ENCODE measurements at places on chromosomes 11 and 22.

DNA sequence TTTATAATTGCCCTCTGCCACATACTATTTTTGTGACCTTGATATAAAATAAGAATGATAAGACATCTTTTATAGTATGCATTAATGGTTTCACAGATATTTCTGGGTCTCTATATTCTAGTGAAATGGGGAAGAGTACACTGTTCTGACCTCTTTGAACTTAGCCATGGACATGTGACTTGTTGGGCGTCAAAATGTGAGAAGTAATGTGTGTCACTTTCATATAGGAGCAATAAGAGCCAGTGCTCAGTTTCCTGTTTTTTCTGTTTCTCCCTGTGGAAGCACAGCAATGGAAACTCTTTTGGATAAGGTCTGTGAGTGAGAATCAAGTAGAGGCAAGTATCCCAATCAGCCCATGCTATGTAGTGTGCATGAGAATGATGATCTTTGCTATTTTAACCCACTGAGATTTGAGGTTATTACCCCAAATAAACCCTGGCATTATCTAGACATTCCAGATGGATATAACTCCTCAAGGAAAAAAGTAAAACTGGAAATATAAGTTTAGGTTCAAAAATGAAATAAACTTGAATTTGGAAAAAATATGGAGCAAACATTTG is 60.7 kb downstream of the RAB38 start:
- no peak for DNase-seq

DNA sequence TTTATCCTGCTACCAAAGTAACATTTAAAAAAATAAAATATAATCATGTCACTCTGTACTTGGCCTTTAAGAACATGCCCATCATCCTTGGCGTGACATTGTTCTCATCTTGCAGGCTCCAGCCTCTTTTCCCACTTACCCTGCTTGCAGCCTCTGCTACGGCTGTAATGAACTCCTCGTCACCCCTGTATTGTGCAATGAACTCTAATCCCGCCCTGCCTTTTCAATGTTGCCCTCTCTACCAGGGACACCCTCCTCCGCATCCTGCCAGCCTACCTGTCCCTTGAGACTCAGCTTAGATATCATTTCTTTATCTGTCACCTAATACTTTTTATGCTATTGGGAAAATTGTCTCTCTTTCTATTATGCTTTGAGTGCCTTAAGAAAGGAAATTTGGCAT is 12.6 kb upstream of the MMP20 start:
- DNase-seq = no peak

- DNase-seq = no peak
Measured at GRCh38 chr11:118411530-118411929, 10.1 kb downstream of the ATP5MG start.

DNA sequence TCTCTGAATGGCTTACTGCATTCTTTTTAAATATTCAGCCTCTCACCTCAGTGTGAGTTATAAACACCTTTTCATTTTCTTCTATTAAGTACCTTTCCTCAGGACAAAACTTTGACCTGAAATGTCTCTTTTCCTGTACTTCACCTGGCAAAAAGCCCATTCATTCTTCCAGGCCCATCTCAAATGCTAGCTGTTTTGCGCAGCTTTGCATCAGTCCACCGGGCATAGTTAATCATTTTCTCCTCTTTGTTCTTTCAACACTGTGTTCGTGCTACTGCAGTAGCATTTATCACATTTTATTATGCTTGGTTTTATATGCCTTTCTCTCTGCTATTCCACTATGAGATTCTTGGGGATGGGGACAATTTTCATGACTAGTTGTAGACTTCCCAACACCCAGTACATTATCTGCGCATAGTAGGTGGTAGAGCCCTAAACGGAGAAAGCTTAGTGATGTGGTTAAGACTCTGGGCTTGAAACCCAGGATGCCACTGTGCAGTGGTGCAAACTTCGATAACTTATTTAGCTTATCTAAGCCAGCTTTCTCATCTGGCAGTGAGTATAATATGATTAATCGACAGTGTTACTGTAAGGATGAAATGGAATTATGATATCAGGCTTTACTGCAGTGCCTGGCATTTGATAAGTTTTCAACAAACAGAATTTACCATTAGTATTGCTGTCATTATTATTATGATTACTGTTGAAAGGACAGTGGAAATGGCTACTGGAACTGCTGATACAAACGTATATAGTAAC is 695.7 kb downstream of the NELL1 start:
- no peak for DNase-seq

GRCh38 chr11:61004180-61004611 is 32.7 kb downstream of the CD6 start:
- no peak for DNase-seq

DNA sequence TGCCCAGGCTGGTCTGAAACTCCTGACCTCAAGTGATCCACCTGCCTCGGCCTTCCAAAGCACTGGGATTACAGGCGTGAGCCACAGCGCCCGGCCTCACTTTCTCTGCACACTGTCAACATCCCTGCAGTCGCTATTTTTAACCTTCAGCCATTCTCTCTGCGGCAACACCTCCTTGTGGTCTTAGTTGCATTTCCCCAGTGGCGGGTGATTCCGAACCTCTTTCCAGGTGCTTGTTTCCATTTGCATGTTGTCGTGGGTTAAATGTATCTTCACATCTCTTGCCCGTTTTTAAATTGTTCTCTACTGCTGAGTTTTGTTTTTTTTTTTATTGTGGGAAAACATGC is 2.2 kb upstream of the SCT start:
- DNase-seq = no peak

DNA sequence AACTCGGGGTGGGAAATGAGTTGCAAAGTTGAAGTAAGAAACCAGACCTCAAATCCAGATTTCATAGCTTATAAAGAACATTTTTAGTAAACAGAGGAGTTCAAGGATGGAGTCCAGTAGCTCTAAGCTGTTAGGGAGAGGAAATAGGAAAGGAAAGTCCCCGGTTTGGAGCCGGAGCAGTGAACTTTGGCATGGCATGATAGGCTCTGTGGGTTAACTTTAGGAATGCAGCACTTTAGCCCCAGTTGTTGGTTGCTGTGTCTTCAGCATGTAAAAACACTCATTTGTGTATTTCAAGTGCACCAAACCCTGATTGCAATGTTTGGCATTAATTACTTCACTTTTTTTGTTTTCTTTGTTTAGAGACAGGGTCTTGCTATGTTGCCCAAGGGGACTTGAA is 8.6 kb upstream of the PIK3IP1 start:
- DNase-seq = no peak

- DNase-seq = no peak
Measured at GRCh38 chr22:44947049-44947448, 62.8 kb downstream of the PHF21B start.

GRCh38 chr22:37232140-37232998 is 11.7 kb downstream of the RAC2 start:
- no peak for DNase-seq
